ENCODE measurements at places on chromosomes 2 and 18. TPM values are rescaled to one million over a fixed set of nuclear protein-coding genes. Genes with fewer than 3 reads are reported as not detected.

SMAD2 gene
- total RNA-seq, result 58.7 TPM

CYS1 gene
- 7.0 TPM for total RNA-seq

MARCO gene
- not detected for total RNA-seq

LRRC30 gene
- not detected for total RNA-seq

NYAP2 gene
- total RNA-seq, result not detected

TRABD2A gene
- 0.33 TPM for total RNA-seq

ABCG8 gene
- total RNA-seq, result not detected

LYPD6B gene
- total RNA-seq, result not detected

C2orf69 gene
- total RNA-seq, result 22.2 TPM

COL4A4 gene
- total RNA-seq, result 1.1 TPM

TMEFF2 gene
- 4.7 TPM for total RNA-seq

RAX gene
- not detected for total RNA-seq

CHST9 gene
- total RNA-seq, result not detected

ACMSD gene
- total RNA-seq, result not detected

LCT gene
- not detected for total RNA-seq

FOXI3 gene
- not detected for total RNA-seq

SERPINB11 gene
- total RNA-seq, result not detected

DTNA gene
- total RNA-seq, result 34.3 TPM

PROKR1 gene
- not detected for total RNA-seq

CDK15 gene
- 4.5 TPM for total RNA-seq

C1GALT1C1L gene
- 0.36 TPM for total RNA-seq

SIX3 gene
- total RNA-seq, result not detected

MRO gene
- 6.5 TPM for total RNA-seq

SLC16A14 gene
- 0.49 TPM for total RNA-seq

CD8A gene
- total RNA-seq, result not detected

SERPINB12 gene
- not detected for total RNA-seq

OSR1 gene
- total RNA-seq, result 117 TPM

ANKRD62 gene
- total RNA-seq, result not detected

DNMT3A gene
- 10.8 TPM for total RNA-seq

ERFE gene
- 3.4 TPM for total RNA-seq

ITGA4 gene
- 8.9 TPM for total RNA-seq

NFATC1 gene
- 3.0 TPM for total RNA-seq

RBBP8 gene
- 80.1 TPM for total RNA-seq

ZNF892 gene
- 4.9 TPM for total RNA-seq

ALPI gene
- not detected for total RNA-seq

LAMA3 gene
- total RNA-seq, result 15.7 TPM

MTCL1 gene
- total RNA-seq, result 60.6 TPM

GRB14 gene
- 6.9 TPM for total RNA-seq

NPPC gene
- not detected for total RNA-seq

EN1 gene
- total RNA-seq, result 0.63 TPM

DSG1 gene
- total RNA-seq, result not detected

Measured in fibroblast of the aortic adventitia (primary cell).